ENCODE measurements at places on chromosomes 5 and 9.

DNA sequence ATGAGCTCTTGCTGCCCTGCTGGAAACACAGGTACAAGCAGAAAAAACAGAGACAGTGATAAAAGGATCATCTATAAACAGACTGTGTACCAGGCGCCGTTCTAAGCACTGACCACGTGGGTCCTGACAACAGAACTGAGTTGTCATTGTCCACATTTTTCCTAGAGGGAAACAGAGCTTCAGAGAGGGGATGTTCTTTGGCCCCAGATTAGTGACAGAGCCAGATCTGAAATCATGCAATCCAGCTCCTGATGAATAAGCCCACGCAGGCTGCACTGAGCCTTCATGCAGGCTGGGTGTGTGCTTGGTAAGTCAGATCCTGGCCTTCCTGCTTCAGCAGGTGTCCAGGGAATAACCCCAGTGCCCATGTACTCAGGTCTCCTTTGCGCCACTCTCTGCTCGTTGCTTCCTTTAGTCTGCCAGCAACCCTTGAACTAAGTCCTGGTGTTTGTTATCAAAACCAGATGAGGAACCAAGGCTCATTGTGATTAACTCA lies 22.8 kb upstream of the TCF7 start:
- DNase-seq, result no peak

DNA sequence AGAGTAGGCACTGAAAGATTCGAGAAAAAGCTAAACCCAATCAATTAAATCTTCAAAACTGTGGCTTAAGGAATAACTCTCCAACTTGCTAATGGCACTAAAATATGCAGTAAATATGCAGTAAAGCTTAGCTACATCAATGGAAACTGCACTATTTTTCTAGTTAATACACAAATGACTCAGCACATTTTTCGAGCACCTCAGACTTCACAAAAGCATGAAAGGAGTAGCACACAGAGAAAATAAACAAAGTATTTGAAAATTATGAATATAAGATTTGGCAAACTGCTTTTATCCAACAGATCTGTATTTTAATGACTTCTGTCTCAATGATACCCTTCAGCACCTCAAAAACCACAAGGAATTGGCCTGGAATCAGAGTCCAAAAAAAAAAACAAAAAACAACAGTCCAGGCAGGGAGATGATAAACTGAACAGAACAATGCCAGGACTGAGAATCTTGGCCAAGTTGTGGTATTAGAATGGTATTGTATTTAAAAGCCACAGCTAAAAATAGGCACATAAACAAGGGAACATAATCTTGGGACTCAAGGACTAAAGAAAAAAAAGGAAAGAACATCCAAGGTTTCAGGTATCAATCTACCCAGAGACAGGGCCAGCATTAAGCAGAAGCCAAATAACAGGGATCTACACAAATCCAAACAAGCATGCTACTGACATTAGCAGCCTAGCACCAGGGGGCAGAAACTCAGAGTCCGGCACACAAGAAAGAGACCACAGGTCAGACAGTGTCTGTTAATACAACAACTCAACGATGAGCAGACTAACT lies 21.4 kb downstream of the TMEM245 start:
- peak; percentile 49 for DNase-seq

GRCh38 chr5:115636008-115636407 lies 10.2 kb upstream of the TMED7 start:
- no peak for DNase-seq

DNA sequence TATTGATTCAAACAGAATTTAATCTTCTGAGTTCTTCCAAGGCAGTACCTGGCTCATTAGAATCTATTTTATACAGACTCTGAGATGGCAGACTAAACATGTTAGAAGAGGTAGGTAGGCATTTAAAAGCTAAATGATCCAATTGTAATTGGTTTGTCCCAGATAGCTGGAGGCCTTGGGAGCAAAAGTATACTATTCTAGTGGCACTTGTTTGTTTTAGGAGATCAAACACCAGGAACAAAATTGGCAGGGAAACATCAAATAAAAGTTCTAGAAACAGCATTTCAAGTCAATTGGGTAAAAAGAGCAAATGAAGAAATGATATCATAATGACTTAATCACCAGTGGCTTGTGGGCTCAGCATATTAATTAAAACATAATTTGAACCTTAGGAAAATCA lies 521.4 kb downstream of the PRR16 start:
- DNase-seq, result no peak

- DNase-seq, result no peak
These were observed 61.9 kb downstream of the MROH2B start for GRCh38 chr5:41009232-41009631.

- no peak for DNase-seq
These were observed 551.8 kb upstream of the ZNF608 start for GRCh38 chr5:125298258-125298657.

GRCh38 chr9:92738661-92739081 lies 26.0 kb downstream of the BICD2 start:
- no peak for DNase-seq

DNA sequence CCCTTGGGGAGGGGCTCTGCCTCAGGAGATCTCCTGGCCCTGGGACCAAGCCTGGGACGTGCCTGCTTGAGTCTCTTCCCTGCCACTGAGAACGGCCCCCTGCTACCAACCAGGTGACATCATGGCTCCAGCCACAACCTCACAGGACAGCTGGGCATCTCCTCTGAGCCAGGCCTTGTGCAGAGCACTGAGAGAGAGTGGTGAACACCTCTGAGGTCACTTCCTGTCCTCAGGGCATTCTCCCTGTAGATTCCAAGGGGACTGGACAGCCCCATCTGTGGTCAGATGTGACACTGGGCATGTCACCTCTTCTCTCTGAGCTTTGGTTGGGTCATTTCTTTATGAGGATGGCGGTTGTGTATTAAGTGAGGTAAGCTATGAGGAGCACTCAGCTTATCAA lies 172.0 kb downstream of the MELK start:
- no peak for DNase-seq

- DNase-seq, result no peak
These were observed 45.0 kb downstream of the TRIM36 start for GRCh38 chr5:115124741-115125140.

GRCh38 chr9:5554254-5554653 lies 43.9 kb downstream of the PDCD1LG2 start:
- DNase-seq, result no peak

GRCh38 chr5:151531581-151531980 lies 59.5 kb downstream of the FAT2 start:
- DNase-seq, result no peak

GRCh38 chr5:171537923-171538537 lies 118.6 kb downstream of the FGF18 start:
- no peak for DNase-seq

- no peak for DNase-seq
These were observed 54.9 kb upstream of the GRAMD2B start for GRCh38 chr5:126368239-126368812.

DNA sequence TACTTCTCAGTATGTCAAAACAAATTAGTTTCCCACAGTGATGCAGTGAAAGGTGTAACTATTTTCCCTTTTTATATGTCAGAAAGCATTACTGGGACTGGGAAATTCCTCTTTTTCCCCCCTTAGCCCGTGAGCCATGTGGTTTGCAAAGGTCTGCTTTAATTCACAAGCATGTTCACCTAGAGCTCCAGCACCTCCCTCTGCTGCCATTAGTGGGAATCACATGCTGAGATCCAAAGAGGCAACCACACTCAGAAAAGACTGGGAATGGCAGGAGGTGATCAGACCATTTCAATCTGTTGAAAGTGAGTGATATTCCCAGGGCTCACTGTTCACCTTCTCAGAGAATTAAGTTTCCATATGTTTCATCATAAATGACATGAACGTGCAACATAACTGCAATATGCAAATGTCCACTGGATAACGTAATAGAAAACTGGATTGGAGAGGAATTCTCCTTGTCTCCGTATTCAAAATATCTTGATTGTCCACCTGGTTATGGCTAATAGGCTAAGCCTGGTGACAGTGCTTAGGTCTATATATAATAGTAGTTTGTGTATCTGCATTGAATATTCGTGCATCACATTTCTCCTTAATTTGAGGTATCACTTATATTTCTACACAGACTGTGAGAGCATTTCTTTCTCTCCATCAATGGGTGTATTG lies 703.5 kb upstream of the WWC1 start:
- no peak for DNase-seq

- DNase-seq, result no peak
These were observed 9.1 kb downstream of the PFDN1 start for GRCh38 chr5:140293849-140294100.

GRCh38 chr5:24325306-24325832 lies 319.4 kb downstream of the CDH10 start:
- DNase-seq, result no peak

DNA sequence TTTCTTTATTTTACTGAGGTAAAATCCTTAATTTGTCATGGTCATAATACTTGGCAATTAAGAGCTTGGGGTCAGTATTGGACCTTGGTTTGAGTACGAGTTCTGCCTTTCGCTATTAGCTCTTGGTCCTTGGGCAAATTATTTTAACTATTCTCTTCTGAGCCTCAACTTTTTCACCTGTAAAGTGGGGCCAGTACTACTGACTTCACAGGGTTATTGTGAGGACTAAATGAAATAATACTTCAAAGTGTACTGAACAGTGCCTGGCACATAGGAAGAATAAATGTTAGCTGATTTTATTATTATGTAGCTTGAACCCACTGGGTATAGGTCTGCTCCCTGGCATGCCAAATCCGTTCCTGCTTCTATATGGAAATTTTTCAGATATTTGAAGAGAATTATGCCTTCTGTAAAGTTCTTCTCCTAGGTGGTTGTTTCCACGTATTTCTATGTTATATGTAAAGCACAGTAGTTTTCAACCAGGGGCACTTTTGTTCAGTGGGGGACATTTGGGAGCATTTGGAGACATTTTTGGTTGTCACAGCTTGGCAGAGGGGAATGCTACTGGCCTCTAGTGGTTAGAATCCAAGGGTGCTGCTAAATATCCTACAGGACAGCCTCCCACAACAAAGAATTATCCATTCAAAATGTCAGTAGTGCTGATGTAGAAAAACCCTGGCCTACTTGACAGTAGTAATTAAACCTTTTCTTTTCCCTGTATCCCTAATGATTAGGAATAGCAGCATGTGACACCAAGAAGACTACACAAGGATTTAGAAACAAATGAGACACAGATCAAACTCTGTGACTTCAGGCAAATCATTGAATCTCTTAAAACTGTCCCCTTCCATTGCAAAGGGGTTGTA lies 4.5 kb downstream of the RCL1 start:
- DNase-seq, result no peak

DNA sequence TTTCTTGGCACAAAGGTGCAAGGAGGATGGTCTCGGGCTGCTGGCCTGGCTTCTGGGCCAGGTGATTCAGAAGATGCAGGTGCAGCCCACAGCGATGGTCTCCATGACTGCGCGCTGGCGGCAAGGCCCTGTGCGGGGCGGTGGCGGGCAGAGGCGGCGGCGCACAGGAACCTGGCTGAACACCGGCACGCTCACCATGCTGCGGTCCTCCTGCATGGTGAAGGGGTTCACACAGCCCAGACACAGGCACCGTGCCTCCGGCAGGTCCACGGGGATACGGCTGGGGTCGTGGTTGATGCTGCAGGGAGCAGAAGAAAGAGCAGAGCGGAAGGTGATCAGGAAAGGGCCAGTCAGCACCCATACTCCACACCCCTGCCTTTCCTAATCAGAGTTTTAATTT lies 4.8 kb downstream of the IL17B start:
- no peak for DNase-seq

GRCh38 chr5:112583166-112583565 lies 154.5 kb upstream of the APC start:
- DNase-seq, result no peak

DNA sequence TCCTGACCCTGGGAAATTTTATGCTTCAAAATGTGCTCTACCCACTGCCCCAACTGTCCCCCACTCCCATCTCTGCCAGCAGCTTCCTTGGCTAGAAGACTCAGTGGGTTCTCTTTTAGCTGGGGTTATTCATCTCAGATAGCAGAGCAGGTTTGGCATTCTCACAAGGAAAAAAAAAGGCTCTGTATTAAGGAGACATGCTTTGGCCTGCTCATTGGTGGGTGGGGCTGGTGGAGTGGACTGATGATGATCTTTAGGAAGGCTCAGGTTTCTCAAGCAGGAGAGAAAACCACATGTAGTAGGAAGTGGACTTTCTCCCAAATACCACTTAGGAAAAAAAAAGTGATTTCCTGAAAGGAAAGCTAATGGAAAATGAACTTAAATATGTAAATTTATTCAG lies 279.2 kb upstream of the ZNF462 start:
- DNase-seq, result no peak

- DNase-seq, result no peak
These were observed 34.2 kb downstream of the PRKACG start for GRCh38 chr9:68979538-68980314.

- DNase-seq, result no peak
These were observed 608.6 kb downstream of the SLCO4C1 start for GRCh38 chr5:101687349-101687985.

DNA sequence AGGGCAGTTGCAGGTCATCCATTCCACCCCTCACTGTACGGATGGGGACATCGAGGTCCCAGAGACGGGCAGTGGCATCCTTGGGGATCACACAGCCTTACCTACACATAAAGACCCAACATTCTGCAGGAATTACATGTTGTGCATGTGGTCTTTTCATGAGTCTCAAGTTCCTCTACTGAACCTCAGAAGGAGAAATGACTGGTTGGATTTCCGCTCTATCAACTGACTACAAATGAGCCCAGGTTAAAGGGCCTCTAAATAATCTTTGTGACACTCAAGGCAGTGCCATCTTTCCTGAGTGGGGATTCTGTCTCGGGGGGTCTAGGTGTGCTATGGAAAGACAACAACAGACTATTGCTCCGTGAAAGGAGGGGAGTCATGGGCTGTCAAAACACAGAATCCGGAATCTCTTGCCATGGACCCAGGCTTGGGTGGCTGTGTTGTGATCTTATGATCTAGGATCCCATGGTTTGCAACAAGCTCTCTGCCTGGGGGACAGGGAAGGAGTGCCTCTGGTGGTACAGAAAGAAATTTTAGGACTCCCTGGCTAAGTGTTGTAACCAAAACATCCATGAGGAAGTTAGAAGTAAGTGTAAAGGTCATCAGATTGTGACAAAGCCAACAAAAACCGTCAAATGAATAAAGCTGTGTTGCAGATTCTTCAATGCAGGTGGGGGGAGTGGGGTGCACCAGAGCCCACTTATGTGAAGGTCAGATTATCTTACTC lies 1.9 kb upstream of the SLC31A2 start:
- no peak for DNase-seq

- no peak for DNase-seq
These were observed 500.2 kb upstream of the ADAMTS16 start for GRCh38 chr5:4639946-4640345.

- DNase-seq, result no peak
These were observed 60.3 kb downstream of the FOXD1 start for GRCh38 chr5:73388306-73388684.

- DNase-seq, result peak; percentile 21
These were observed 93.0 kb downstream of the PHF2 start for GRCh38 chr9:93669116-93669957.

DNA sequence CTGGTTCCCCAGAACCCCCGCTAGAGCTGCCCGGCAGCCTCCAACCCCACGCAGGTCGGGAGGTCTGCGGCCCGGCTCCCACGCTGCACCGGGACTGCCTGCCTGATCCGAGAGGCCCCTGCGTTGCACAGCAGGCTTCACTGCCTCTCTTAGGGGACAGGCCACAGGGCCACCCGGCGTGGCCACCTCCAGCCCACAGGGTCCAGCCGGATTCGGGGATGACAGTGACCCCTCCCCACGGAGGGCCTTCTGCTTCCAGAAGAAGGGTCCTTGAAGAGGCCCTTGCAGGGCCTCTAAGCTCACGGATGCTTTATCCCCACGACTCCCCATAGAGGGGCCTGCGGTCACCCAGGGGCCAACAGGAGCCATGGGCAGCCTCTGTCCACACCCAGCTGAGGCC lies 66.1 kb upstream of the PPP1R26 start:
- no peak for DNase-seq

Data from stomach (tissue), 19 donors.